Panc1 (cell line): ENCODE measurements at places on chromosomes 4 and X.

GRCh38 chrX:13906093-13906492 lies 89.2 kb upstream of the GPM6B start:
- no peak for DNase-seq

DNA sequence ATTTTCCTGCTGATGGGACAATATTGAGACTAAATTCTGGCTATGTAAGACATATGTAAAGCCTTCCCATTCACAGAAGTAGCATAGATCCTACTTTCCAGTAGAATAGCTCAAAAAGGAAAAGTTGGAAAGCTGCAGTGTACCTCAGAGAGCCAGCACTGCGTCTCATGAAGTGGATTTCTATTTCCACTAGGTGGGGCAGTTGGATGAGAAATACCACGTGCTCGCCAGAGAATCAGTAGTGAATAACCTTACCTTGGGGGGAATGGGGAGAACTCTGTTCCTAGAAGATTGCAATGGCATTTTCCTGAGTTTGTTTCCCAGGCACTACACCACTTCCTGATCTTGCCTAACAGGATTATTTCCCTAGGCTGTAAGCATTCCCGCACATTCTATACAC lies 907.1 kb downstream of the FSTL5 start:
- no peak for DNase-seq

- DNase-seq = no peak
Measured at GRCh38 chr4:6377626-6378492, 94.6 kb downstream of the PPP2R2C start.

GRCh38 chr4:181643466-181643865 lies 599.7 kb upstream of the TENM3 start:
- DNase-seq = no peak

- DNase-seq = no peak
Measured at GRCh38 chrX:40883021-40883619, 147.8 kb upstream of the MED14 start.

- DNase-seq = no peak
Measured at GRCh38 chr4:85824166-85824945, 349.4 kb downstream of the ARHGAP24 start.

- DNase-seq = no peak
Measured at GRCh38 chrX:123590842-123591486, 141.9 kb downstream of the THOC2 start.

- no peak for DNase-seq
Measured at GRCh38 chr4:182286035-182286434, 42.8 kb downstream of the TENM3 start.

GRCh38 chr4:70637239-70637913 lies 8.8 kb downstream of the ENAM start:
- DNase-seq = no peak
